ENCODE measurements at places on chromosomes 5 and 9.
A peak's percentile ranks its signal among the peaks of the same experiment; 100 is the strongest.

GRCh38 chr5:41275813-41276512 is 62.6 kb upstream of the C6 start:
- DNase-seq = no peak

GRCh38 chr5:156477196-156477595 is 150.2 kb downstream of the SGCD start:
- DNase-seq = no peak

- no peak for DNase-seq
These were observed 70.2 kb downstream of the SEMA4D start for GRCh38 chr9:89427621-89428221.

DNA sequence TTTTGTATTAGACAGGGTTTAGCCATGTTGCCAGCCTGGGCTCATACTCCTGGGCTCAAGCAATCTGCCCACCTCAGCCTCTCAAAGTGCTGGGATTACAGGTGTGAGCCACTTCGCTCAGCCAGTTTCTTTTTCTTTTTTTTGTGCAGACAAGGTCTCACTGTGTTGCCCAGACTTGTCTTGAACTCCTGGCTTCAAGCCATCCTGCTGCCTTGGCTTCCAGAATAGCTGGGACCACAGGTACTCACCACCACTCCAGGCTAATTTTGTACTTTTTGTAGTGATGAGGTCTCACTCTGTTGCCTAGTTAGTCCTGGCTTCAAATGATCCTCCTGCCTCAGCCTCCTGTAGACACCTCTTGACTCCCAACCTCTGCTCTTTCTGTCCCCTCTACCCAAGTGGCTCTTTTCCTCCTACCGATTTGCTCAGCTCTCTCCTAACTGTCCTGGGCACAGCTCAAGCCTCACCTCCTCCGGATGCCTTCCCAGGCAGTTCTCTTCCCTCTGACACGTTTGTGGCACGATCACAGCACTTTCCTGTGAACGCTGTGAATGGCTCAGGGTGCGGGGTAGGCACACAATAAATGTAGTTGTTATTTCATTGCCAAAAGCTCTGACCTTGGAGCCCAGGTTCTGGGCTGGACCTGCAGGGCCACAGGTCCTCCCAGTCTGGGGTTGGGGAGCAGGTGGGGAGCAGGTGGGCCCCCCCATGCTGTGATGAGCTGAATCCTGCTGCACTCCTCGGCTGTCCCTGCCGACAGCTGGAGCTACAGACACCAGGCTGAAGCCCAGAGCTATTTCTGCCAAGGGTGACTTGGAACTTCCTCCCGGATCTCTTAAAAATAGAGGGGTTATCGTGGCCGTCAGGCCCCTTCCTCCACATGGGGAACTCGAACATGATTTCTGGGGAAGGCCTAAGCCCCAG is 23.9 kb downstream of the GFI1B start:
- DNase-seq = no peak

DNA sequence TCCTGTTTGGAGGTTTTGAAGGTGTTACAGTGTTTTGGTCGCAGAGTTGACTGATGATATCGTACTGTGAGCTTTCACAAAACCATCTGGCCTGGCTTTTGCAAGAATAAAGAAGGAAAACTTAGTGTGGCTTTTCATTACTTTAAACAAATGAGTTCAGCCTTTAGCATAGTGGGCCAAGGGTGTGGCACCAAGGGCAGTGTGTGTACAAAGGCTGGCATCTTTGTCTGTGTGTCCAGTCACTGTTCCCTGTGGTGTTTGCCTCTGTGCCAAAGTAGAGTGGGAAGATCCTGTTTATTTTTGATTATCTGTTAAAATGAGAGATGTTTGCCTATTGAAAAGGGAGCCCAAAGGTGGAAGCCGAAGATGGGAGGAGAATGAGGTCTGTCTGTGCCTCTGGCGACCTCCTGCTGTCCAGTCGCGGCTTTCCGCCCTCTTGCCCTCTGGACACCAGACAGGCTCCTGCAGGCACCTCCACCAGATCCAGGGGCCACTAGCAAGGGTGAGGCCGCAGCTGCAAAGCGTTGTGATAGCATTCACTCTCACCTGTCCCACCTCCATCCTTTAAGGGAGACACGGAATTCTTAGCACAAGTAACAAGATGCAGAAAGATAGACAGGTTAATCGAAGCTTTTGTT is 113.7 kb downstream of the TRIO start:
- DNase-seq = no peak

GRCh38 chr9:68798423-68798822 is 93.4 kb downstream of the PIP5K1B start:
- no peak for DNase-seq

GRCh38 chr9:99134893-99135341 is 30.0 kb downstream of the TGFBR1 start:
- DNase-seq = no peak

GRCh38 chr5:167987490-167988280 is 303.8 kb upstream of the WWC1 start:
- no peak for DNase-seq

GRCh38 chr9:75096796-75097195 is 8.5 kb downstream of the OSTF1 start:
- no peak for DNase-seq

DNA sequence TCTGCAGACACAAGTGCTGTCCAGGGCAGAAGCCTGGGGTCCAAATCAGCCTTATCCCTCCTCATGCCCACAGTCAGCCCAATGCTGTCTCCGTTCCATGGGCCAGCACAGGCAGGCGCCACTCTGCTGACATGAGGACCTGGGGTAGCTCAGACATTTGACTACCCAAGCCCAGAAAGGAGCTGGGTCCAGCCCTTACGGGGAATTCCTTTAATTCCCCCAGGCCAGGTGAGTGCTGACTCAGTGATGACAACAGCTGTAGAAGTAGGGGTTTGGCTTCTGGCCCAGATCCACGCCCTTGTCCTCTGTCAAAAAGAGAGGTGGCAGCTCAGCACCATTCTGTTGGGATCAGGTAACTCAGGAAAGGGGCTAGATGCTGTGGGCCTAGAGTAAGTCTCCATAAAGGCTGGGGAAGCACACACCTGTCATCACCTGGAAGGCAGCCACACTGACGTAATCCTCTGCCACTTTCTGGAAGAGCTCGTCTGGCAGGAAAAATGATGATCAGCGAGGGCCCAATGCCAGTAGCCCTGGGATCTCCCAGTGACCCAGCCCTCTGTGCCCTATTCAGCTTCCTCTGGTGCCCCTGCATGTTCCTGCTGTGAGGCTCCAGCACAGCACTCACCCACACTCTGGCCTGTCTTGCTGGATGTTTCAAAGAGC is 1.9 kb downstream of the RAB24 start:
- DNase-seq = peak; percentile 96

DNA sequence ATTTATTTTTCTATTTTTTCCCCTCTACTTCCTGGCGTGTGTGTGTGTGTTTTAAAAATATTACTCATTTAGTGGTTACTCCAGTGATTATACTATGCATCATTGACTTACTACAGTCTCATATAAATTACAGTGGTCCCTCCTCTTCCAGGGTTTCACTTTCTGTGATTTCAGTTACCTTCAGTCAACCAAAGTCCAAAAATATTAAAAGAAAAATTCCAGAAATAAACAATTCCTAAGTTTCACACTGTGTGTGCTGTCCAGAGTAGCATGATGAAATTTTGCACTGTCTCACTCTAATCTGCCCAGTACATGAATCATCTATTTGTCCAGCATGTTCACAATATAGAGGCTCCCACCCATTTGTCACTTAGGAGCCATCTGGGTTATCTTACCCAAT is 47.4 kb upstream of the CCDC112 start:
- no peak for DNase-seq

- DNase-seq = no peak
These were observed 421.3 kb downstream of the ACTL7B start for GRCh38 chr9:108434502-108434901.

DNA sequence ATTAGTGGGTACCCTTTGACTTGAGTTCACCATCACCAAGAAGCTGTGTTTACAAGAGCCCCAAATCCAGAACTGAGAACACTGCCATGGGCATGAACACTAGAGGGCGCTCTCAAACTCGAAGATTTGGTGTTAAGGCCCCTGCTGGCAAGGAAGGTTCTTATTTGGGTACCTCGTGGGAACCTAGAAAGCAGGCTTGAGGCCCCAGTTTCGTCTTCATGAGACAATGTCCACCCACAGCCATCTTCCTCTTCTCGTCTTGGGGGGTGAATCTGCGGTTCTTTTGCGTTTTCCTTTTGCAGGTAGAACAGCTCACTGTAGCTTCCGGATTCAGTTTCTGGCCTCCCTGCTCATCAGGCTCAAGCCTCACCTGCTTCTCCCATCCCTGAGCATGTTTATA is 184.0 kb downstream of the SEMA5A start:
- peak; percentile 16 for DNase-seq

- no peak for DNase-seq
These were observed 255.5 kb downstream of the MAN2A1 start for GRCh38 chr5:109945097-109945678.

DNA sequence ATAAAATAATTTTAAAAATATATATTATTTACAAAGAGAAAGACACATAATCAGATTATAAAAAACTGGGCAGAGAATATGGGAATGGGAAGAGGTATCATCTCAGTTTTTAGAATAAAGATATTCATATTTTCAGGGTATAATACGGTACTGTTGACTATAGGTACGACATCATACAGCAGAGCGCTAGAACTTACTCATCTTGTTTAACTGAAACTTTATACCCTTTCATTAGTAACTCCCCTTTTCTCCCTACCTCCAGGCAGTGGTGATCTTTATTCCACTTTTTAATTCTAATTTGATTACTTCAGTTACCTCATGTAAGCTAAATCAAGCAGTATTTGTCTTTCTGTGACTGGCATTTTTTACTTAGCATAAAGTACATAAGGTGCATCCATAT is 742.1 kb downstream of the MTRR start:
- no peak for DNase-seq

DNA sequence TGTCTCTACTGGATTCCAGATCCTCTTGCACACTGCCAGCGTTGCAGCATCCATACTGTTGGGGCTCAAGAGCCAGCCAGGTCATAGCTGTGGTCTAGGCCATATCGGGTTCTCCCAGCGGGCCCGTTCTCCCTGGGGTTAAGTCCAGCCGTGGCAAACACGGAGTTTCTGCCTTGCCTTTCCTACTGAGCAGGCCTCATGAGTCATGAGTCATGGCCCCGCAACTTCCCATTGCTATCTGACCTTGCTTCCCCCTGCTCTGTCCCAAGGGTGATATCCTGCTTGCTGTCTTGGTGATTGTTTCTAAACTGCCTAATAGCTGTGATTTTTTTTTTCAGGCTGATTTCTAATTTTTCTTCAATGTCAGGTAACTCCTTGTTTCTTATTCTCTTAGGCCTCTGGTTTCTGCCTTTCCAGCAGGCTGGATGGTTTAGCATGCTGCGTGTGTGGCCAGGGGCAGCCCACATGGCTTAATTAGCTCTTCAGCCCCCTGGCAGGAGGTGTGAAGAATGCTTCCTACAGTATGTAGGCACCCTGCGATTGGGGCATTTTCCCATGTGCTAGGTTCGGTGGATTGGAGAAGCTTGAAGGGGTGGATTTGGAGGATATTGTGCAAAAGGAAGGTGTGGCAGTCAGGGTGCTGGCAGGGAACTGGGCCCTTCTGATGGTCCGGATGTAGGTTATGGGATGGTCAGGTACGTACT is 18.7 kb downstream of the DAPK1 start:
- DNase-seq = no peak

GRCh38 chr5:60483050-60483449 is 216.9 kb downstream of the DEPDC1B start:
- no peak for DNase-seq

- DNase-seq = no peak
These were observed 523.5 kb upstream of the CLINT1 start for GRCh38 chr5:158382473-158382872.

- DNase-seq = no peak
These were observed 139.9 kb downstream of the KCTD16 start for GRCh38 chr5:144310621-144311020.

DNA sequence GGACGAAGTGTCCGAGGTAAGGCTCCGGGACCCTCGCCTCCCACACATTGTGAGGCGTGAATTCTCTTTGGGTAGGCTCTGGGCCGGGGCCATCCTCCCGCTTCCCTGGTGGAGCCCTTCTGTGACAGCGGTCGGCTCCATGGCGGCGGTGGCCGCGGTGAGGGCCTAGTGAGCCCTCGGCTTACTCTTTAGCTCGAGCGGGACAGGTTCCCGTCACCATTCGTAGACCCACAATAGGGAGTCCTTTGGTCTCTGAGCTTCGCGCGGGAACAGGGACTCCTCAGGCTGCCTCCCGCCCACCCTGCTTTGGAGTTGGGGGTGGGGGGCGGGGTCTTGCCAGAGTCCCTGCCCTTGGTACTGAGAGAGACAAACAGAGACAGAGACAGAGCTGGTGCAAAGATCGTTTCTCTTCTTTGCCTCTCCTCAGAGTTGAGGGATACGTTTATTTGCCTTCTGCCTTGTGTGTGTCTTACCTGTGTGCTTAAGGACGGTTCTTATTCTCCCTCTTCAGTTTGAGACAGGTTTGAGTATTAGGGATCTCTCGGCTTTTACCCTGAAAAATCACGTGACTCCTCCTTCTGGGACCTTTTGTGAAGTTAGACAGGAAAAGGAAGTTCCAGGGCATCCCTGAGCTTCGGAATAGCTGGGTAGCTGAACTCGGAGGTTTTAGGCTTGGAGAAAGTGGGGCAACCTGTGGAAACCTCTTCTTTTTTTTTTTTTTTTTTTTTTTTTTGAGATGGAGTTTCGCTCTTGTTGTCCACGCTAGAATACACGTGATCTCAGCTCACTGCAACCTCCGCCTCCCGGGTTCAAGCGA is 833 bp downstream of the ANKHD1 start:
- peak; percentile 31 for DNase-seq

DNA sequence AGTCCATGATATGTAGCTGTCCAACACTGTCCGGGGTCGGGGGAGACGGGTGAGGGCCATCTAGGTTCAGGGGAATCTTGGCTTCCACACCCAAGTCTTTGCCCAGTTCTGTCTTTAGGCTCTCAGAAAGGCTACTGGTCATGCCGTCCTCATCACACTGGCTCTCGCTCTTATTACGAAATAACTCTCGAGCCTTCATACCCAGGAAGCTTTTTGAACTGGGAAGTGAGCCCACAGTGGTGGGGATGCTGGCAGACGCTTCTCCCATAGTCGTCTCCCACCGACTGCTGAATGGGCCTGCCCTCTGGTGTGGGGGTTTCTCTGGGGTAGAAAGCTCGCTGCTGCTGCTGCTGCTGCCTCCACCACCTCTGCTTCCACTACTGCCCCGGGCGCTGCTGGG is 17.6 kb downstream of the SPACA9 start:
- no peak for DNase-seq

DNA sequence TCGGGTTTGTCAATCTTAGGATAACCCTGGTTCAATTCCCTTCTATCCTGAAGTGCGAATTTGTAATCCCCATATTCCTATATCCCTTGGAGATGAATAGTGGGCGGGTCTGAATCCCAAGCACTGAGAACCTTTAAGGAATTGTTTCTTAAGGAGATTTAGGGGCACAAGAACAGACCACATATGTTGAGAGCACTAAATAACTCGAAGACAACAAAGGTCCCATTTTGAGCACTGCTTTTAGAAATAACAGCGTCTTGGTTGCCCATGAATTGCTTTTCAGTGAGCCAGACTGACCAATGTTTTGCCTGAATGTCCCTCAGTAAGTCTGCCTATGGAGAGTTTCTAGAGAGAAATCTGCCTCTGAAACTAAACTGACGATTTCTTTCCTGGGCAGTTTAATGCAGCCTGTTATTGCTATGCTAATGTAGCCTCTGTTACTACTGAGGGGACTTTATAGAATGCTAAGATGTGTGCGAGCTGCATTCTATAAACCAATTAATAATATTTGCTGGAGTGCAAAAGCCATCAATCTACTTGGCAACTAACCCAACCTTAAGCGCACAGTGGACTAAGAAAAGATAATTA is 445.0 kb upstream of the DMAC1 start:
- no peak for DNase-seq

Data from NCI-H345 (cell line).